Activated B cell treated with CpG ODN at 0.5 μM for 24 hours (primary cell): ENCODE measurements at places on chromosomes 7 and 10.

- DNase-seq, result no peak
Measured at GRCh38 chr10:124053971-124054370, 39.4 kb downstream of the CHST15 start.

GRCh38 chr7:19293431-19293830, 148.2 kb upstream of the FERD3L start:
- no peak for DNase-seq

- DNase-seq, result no peak
Measured at GRCh38 chr7:111238886-111239285, 148.0 kb downstream of the LRRN3 start.

GRCh38 chr7:44794331-44794730, 2.1 kb upstream of the PPIA start:
- no peak for DNase-seq

- no peak for DNase-seq
Measured at GRCh38 chr7:24500599-24500998, 72.7 kb upstream of the PALS2 start.

DNA sequence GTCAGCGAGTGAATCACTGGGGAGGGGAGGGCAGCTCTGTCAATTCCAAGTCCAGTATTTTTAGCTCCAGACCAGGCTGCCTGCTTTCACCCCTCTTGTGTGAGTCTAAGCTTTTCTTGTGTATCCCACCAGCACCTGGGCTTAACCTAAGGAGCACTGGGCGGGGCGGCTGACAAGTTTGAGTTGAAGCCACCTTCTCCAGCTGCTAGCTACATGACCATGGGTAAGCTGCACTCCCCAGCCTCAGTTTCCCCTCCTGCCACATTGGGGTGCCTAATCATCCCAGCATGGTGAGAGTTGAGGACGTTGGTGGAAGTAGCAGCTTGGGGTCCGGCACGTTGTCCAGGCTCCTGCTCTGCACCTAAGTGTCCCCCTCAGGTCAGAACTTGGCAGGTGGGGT, 89.8 kb upstream of the PCBD1 start:
- no peak for DNase-seq

GRCh38 chr7:107069457-107069856, 25.0 kb downstream of the PRKAR2B start:
- no peak for DNase-seq

- no peak for DNase-seq
Measured at GRCh38 chr7:114468844-114469243, 54.2 kb downstream of the FOXP2 start.

- DNase-seq, result no peak
Measured at GRCh38 chr10:122555442-122555841, 5.1 kb upstream of the DMBT1 start.
